H4 (cell line): ENCODE measurements at places on chromosomes 2 and 18. TPM values are rescaled to one million over a fixed set of nuclear protein-coding genes. Genes with fewer than 3 reads are reported as not detected.

- DNase-seq: no peak
Measured at GRCh38 chr2:220191031-220191430, 563.6 kb downstream of the SLC4A3 start.

DNA sequence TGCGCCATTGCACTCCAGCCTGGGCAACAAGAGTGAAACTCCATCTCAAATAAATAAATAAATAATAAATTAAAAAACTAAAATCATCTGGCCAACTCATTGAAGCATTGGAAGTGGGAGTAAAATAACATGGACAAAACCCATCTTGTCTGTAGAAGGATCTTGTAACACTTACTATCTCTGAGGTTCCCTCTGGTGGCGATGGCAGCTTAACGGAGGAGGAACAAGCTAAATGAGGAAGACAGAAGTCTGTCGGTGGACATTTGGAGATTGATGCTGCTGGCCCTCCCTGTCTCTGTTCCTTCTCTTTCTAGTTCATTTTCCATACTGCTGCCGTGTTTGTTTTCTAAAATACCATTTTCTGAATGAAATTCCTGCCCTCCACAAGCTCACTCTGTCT lies 43.4 kb downstream of the ZCCHC2 start:
- DNase-seq: no peak

DNA sequence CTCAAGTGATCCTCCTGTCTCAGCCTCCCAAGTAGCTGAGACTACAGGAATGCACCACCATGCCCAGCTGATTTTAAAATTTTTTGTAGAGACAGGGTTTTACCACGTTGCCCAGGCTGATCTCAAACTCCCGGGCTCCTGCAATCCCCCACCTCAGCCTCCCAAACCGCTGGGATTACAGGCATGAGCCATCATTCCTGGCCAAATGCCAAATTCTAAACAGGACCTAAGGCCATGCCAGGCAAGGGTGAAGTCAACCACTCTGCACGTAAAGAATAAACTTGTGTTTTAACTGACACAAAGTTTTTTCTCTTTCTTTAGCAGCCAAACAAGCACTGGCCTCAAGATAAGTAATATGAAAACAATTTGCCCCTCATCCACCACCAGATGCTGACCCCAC lies 37.4 kb upstream of the SATB2 start:
- peak; percentile 72 for DNase-seq

IL1F10 gene
- total RNA-seq: not detected in 2 replicates

- DNase-seq: no peak
Measured at GRCh38 chr2:187978356-187978755, 313.3 kb upstream of the GULP1 start.
